ENCODE measurements at places on chromosomes 5 and 9.

- peak; percentile 95 for DNase-seq
These were observed at the start of gene PIK3R1 for GRCh38 chr5:68215208-68215897. Gene PIK3R1 (plus strand): TSS chr5:68215756. CDS start chr5:68226676, 10,920 bp downstream.

DNA sequence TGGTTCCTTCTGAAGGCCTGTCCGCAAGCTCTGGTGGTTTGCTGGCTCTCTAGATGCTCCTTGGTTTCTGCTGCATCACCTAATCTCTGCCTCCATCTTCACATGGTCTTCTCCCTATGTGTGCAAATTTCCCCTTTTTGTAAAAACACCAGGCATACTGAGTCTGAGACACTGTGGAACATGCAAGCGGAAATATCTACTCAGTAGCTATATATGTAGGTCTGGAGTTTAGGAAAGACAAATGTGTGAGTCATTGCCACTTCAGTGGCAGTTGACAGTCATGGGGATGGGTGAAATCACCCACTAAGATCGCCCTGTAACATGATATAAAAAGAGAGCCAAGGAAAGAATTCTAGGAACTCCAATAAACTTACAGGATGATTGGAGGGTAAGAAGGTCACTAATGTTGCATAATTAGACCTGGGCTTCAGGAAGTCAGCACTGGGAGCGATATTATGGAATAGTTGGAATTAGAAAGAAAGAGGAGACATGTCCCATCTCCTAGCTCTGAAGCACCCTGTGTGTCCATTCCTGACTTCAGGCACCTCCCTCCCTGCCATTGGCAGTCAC lies 22.7 kb upstream of the UBLCP1 start:
- DNase-seq: peak; percentile 55

- no peak for DNase-seq
These were observed 143.3 kb downstream of the CDC42SE2 start for GRCh38 chr5:131406975-131407638.

DNA sequence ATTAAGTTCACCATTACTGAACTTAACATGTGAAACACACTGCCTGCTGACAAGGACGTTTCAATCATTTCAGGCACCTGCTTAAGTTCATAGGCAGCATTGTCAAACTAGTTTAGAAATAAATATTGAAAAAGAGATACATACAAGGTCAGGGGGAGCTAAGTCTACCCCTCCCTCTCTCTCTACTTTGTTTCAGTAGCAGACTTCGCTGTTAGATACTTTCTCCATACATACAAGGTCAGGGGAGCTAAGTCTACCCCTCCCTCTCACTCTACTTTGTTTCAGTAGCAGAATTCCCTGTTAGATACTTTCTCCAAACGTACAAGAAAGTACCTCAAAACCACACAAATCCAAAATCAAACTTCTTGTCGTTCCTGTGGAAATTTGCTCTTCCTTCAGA lies 387.4 kb upstream of the PDE4D start:
- DNase-seq: no peak

- DNase-seq: no peak
These were observed 453.5 kb downstream of the RAB3C start for GRCh38 chr5:59036274-59036961.

DNA sequence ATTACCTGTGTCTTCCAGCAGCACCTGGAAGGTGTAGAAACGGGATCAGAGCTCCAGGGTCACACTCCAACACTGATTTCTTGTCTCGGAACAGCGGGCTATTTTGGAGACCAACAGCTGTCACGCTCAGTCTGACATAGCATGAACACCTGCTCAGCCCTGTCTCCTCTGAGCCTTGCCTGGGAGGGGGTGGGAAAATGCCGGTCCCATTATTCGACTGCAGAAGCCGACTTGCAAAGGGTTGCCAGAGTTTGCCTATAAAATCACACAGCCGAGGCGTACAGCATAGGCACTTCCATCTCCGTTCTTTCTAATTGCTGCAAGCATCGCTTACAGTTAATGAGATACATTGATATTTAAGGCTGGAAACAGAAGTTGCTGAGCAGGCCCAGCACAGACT lies 300.8 kb upstream of the MSX2 start:
- DNase-seq: no peak

GRCh38 chr9:108158236-108158995 lies 668.8 kb upstream of the KLF4 start:
- DNase-seq: no peak

DNA sequence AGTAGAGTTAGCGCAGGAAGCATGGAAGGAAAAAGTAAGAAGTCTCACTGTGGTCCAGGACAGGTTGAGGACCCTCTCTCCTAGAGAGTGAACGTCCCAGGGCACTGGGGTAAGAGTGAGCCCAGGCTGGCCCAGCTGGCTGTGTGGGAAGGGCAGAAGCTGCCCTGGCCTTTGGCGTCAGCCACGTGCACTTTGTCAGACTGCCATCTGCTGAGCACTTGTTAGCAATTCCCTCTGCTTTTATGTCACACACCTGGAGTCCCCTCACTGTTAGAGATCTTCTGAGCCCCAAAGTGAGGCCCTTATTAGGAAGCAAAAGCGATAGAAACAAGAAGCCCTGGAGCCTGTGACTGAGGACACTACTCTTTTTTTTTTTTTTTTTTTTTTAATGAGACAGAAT lies 79.1 kb downstream of the UGCG start:
- DNase-seq: no peak

- no peak for DNase-seq
These were observed 567.2 kb downstream of the SLCO4C1 start for GRCh38 chr5:101728933-101729332.

GRCh38 chr5:132298298-132299212 lies 4.4 kb downstream of the SLC22A4 start:
- DNase-seq: no peak

Data from GDM1 (cell line).